Foreskin keratinocyte (primary cell): ENCODE measurements at places on chromosomes 1 and 21. TPM values are rescaled to one million over a fixed set of nuclear protein-coding genes. Genes with fewer than 3 reads are reported as not detected.

INSRR gene
- not detected in 2 replicates for polyA plus RNA-seq

CAMK2N1 gene
- 94.3 and 108 TPM in 2 replicates for polyA plus RNA-seq

GJA5 gene
- 1.2 and 1.7 TPM in 2 replicates for polyA plus RNA-seq

TCEA3 gene
- polyA plus RNA-seq: 0.90 and 1.2 TPM in 2 replicates

HPCA gene
- not detected in 2 replicates for polyA plus RNA-seq

CA6 gene
- polyA plus RNA-seq: not detected in 2 replicates

TPTE gene
- not detected in 2 replicates for polyA plus RNA-seq

GSTM5 gene
- not detected in 2 replicates for polyA plus RNA-seq

LRRC52 gene
- not detected in 2 replicates for polyA plus RNA-seq

CYYR1 gene
- 1.7 and 3.4 TPM in 2 replicates for polyA plus RNA-seq
